ENCODE measurements at places on chromosomes 3 and 15.

- no peak for DNase-seq
These were observed 70.7 kb downstream of the IQSEC1 start for GRCh38 chr3:13002398-13003124.

DNA sequence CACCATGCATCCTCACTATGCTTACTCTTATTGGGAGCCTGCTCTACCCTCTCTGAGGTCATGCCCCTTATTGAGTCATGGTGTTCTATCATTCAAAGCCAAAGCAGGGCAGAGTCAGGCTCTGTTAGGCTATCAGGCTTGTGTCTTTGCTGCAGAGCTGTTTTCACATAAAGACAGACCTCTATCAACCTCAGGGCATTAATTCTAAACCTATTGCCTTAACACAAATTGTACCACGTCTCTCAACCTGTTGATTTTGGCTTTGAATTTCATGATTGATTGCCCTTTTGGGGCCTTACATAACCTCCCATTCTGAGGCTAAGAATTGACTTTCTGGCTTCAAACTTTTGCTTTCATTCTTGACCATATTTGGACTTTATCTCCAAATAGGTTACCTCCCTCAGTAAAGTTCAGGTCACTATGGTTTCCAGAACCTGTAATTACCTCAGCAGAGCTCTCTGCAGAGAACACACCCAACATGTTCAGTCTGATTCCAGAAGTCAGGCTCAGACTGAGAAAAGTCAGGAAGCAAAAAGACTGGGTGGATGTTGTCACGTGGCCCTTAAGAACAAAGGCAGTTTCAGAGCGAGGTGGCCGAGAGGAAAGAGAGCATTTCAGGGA is 221.4 kb upstream of the NANOGP8 start:
- DNase-seq: no peak

GRCh38 chr3:72439321-72440183 is 408.7 kb downstream of the SHQ1 start:
- DNase-seq: no peak

DNA sequence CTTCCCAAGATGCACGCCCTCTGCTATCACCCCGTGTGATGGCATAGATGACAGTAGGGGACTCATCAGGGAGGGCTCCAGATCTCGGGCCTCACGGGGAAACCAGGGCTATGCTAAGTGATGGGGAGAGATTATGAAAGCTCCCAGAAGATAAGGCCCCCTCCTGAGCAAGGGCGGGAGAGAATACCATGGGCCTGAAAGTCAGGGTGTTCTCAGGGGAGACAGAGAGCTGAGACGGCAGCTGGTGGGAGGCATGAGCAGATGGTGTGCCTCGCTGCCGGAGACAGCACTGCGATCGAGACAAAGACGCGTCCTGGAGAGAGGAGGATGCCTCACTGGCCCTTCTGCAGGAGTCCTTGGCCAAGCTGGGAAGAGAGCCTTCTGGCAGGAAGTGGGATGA is 106.5 kb upstream of the ADPGK start:
- no peak for DNase-seq

DNA sequence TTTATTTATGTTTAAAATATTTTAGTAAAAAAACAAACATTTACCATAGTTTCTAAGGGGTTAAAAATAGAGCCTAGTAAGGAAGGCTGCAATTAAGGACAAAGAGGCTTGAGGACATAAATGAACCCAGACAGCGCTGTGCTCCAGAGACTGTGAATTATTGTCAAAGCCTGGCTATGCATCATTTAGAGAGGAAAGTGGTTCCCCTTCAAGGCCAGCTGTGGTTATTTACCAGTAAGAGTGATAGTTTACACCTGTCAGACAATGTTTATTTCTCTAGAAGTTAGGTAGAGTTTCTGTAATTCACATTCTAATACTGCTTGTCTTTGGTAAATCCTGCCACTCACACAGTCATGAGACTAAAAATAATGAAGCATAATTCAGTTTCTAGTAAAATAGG is 32.4 kb upstream of the PIK3R4 start:
- no peak for DNase-seq

- no peak for DNase-seq
These were observed 34.4 kb upstream of the TNIK start for GRCh38 chr3:171494457-171495109.

GRCh38 chr3:120192159-120192558 is 92.9 kb downstream of the GPR156 start:
- DNase-seq: no peak

GRCh38 chr3:42688487-42689420 is 3.4 kb downstream of the KLHL40 start:
- DNase-seq: no peak

DNA sequence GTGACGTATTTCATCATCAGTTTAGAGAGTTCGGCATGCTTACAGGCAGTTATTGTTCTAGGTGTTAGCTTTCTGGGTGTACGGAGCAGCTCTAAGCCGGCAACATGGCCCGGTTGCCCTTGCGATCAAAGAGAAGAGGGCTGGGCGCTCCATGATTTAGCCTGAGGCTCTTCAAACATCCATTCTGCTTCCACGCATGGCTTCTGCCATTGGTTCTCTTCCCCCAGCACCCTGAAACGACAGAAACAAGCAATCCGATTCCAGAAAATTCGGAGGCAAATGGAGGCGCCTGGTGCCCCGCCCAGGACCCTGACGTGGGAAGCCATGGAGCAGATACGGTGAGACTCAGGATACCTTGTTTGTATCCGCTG is 574 bp downstream of the NGRN start:
- peak; percentile 26 for DNase-seq

- no peak for DNase-seq
These were observed 506.1 kb upstream of the PROK2 start for GRCh38 chr3:72290859-72291638.

DNA sequence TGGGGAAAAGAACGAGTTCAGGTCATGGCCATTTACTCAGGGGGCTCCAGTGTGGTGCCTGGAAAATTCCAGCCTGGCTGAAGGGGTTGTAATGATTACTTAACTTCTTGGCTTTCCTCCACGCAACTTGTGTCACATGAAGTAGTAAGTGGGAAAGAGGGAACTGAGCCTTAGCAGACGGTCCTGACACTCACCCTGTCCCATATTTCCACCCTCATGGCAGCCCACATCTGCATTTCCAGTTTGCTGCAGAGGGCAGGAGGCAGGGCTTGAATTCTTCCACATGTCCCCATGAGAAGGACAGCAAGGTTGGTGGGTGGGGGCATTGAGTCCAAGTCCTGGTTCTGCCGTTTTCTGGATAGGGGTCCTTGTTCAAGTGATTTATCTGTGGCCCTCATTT is 7.8 kb upstream of the CAMP start:
- DNase-seq: no peak

DNA sequence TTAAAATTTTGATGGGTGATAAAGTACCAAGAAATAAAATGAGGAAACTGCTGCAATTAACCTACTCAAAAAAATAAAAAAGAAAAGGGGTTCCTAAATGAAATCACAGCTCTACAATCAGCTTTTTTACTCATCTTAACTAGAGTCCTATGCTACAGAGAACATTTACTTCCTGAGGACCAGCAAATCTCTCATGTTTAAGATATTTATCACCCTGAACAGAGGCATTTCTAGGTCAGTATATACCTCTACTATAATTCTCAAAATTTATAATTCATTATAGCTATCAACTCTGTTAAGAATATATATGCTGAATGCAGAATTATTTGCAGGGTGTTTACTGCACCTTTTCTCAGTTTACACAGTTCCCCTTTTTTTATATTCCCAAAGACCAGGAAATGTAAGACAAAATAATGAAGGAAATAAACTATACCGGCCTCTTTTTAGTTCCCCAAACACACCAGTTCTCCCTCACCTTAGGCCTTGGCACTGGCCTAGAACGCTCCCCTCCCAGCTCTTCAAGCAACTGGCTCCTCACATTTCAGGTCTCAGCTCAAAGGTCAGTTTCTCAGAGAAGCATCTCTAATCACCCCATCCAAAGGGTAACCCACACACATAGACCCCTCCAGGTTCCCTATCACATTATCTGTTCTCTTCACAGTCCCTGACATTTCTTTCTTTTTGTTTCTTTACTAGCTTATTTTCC is 71.1 kb downstream of the LRRFIP2 start:
- DNase-seq: no peak

DNA sequence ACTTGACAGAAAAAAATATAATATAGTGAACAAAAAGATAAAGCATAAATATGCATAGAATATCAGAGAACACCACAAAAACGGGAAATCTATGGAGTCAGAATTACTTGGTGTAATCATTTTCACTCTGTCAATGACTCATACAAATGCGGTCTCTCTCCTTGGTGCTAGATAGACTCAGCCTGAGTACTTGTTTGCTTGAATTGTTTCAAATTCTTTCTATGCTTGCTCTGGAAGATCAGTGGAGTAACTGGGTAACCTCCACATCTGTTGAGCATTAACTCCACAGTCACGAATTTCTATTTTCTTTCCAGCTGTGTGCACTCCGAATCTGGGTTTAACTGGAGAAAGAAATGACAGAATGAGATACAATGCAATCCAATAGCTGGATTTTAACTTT is 760.4 kb downstream of the ZPLD1 start:
- no peak for DNase-seq

DNA sequence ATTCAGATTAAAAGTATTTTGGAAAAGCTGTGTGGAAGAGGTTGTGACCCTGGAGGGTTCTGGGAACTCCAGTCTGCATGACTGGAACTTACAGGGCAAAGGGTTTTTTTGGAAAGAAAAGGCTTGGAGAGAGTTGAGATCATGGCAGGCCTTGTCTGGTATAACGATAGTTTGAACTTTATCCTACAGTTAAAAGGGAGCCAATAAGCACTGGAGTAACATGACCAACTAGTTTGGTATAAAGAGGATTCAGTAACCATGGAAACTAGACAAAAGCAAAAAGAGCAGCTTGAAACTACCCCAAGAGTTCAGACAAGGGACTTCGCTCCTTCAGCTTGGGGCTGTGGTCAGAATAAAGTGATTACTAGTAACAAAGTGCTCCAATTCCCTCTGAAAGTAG is 151.2 kb upstream of the TMCO5A start:
- DNase-seq: no peak

DNA sequence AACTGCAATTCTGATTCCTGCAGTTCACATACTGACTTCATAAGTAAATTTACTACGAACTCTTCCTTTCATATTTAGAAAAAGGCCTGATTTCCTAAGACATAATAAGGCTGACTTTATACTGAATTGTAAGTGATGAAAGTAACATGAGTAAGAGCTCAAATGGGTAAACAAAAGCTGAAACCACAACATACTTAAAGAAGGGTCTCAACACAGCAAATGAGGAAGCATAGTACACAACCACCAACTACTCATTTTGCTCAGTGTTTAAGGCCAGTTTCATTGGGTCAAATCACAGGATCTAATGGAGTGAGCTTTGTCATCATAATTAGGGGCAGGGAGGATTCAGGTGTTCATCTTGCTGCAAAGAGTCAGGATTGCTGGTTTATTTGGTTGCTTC is 81.4 kb downstream of the SETD2 start:
- no peak for DNase-seq

DNA sequence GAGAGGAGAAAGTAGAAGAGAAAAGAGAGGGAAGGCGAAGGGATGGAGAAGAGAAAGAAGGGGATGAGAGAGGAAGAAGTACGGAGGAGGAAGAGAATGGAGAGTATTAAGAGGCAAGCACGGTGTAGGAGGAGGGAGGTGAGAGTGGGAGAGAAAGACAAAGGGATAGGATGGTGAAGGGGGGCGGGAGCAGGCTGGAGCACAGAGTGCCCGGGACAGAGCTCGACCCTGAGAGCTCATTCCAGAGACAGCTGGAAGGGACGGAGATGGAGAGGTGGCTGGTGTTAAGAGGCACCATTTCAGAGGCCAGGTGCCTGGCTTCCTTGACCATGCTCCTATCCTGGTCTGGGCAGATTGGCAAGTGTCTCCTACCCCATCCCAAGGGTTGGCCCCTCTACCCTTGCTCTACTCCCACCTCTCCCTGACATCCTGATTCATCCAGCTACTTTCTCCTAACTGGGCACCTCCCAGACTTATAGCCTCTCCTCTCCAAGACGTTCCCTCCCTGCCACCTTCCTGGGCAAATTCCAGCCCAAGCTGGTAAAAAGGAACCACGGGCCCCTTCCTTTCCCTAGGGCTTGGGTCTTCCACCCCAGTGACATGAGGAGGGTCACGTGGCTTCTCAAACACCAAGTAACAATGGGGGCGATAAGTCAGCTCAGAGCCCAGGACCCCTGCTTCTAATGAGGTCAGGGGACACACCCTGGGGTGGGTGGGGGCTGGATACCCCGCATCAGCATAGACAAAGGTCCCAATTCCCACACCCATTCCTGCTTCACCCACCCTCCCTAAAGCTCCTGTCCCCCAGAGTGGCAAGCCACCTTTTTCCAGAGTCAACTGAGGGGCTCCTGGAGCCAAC is 1.1 kb downstream of the CLCN2 start:
- DNase-seq: no peak

- DNase-seq: no peak
These were observed 297.1 kb upstream of the MEIS2 start for GRCh38 chr15:37397266-37398022.

GRCh38 chr15:30023798-30024295 is 58.9 kb upstream of the GOLGA8J start:
- no peak for DNase-seq

DNA sequence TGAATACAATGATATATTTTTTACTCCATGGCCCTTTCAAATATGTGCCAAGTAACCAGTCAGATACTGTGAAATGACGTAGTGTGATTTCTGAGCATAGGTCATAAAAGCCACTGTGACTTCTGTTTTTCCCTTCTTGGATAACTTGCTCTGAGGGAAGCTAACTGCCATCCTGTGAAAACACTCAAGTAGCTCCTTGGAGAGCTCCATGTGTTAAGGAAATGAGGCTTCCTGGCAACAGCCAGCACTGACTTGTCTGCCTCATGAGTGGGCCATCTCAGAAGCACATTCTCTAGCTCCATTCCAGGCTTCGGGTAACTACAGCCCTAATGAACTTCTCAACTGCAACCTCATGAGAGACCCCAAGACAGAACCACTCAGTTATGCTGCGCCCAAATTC is 9.5 kb upstream of the CCDC80 start:
- DNase-seq: no peak

GRCh38 chr15:96261575-96262034 is 68.9 kb upstream of the NR2F2 start:
- DNase-seq: no peak

DNA sequence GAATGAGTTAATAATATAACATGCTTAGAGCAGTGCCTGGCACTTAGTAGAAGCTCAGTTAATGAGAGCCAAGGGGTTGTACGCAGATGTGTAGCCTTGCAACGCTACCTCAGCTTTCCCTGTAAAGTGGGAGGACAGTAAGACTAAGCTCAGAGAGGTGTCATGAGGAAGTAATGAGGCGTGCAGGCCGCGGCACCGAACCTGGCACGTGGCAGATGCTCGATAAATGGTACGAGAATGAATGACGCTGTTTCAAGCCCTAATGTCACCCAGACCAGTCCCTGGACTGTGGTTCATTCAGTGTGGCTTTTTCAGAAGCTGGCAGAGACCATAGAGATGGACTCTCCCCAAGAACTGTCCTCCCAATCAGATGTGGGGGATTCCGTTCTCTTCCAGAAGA is 21.2 kb downstream of the GRIP2 start:
- DNase-seq: no peak

GRCh38 chr15:73033611-73034010 is 18.7 kb upstream of the NEO1 start:
- DNase-seq: no peak

- no peak for DNase-seq
These were observed 51.8 kb upstream of the PLXNA1 start for GRCh38 chr3:126930936-126931600.

- DNase-seq: no peak
These were observed 37.6 kb upstream of the EPHB3 start for GRCh38 chr3:184523825-184524615.
